ENCODE measurements at places on chromosomes 4 and X. TPM values are rescaled to one million over a fixed set of nuclear protein-coding genes. Genes with fewer than 3 reads are reported as not detected.

Gene S100P
- total RNA-seq: 8.5 TPM

Gene NDST3
- not detected for total RNA-seq

Gene MAGEA12
- not detected for total RNA-seq

Gene JCHAIN
- total RNA-seq: not detected

Gene DSPP
- total RNA-seq: not detected

Gene FAM149A
- total RNA-seq: 0.36 TPM

Gene SHOX
- not detected for total RNA-seq

Gene SPANXA2
- total RNA-seq: not detected

Gene ZNF732
- total RNA-seq: not detected

Gene DGKK
- not detected for total RNA-seq

Gene UGT2B17
- total RNA-seq: not detected

Gene FAM241A
- total RNA-seq: 2.2 TPM

Gene MBNL3
- 15.8 TPM for total RNA-seq

Gene CDKL2
- total RNA-seq: 0.79 TPM

Gene PRPS2
- total RNA-seq: 171 TPM

Gene HELT
- not detected for total RNA-seq

Gene MAGEA2B
- total RNA-seq: not detected

Gene OTC
- total RNA-seq: not detected

Gene ANAPC10
- 23.5 TPM for total RNA-seq

Gene CENPE
- 45.2 TPM for total RNA-seq

Gene PHKA1
- total RNA-seq: 6.5 TPM

Gene LRIT3
- not detected for total RNA-seq

Gene NXF2
- total RNA-seq: not detected
